ENCODE measurements at places on chromosomes 1 and 21.

DNA sequence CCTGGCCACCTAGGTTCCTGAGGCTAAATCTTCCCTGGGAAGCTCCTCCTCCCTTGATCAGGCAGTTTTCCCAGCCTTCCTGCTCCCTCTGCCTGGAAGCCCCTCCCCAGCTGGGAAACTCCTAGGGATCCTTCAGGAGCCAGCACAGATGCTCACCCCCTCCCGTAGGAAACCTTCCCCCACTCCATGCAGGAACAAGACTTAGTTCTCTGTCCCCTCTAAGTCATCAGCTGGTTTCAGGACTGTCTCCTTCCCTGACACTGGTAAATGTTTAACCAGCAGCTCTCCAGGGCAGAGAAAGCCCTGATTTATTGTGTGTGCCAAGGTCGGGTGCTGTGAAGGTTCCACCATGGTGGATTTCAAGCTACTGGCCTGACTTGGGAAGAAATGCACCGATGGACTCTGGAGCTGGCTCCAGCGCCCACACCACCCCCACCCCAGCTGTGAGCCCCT, 25.0 kb downstream of the TTC39A start:
- DNase-seq, result no peak

DNA sequence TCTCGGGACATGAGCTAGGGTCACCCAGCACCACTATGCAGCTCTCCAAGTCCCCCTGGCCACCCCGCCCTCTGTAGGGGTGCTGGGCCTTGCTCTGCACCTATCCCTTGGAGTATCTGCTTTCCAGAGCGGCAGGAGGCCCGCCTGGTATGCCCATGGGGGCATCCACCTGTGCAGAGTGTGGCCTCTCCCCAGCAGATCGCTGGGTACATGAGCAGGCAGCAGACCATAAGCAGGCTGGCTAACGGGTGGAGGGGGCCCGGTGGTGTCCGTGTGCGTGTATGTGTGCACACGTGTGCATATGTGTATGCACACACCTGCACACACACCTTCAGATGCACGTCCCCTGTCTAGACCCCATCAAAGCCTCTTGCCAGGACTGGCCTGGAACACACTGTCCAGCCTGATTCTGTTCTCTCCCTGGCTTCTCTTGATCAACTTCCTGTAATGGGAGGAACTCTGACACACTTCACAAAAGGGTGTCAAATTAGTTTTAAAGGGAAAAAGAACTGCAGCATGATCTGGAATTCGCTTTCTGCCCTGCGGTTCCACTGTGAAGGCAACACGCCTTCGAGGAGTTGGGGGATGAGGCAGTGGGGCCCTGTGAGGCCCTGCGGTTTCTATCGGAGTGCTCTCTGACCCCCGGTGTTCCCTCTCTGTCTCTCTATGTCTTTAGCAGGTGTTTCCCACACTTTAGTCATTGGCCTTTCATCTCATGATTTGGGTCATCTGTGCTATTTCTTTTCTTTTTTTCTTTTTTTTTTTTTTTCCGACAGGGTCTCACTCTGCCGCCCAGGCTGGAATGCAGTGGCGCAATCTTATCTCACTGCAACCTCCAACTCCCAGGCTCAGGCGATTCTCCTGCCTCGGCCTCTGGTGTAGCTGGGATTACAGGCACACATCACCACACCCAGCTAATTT, 17.2 kb upstream of the NPHP4 start:
- peak; percentile 22 for DNase-seq

- no peak for DNase-seq
These were observed 12.8 kb upstream of the ADAR start for GRCh38 chr1:154620751-154621150.

DNA sequence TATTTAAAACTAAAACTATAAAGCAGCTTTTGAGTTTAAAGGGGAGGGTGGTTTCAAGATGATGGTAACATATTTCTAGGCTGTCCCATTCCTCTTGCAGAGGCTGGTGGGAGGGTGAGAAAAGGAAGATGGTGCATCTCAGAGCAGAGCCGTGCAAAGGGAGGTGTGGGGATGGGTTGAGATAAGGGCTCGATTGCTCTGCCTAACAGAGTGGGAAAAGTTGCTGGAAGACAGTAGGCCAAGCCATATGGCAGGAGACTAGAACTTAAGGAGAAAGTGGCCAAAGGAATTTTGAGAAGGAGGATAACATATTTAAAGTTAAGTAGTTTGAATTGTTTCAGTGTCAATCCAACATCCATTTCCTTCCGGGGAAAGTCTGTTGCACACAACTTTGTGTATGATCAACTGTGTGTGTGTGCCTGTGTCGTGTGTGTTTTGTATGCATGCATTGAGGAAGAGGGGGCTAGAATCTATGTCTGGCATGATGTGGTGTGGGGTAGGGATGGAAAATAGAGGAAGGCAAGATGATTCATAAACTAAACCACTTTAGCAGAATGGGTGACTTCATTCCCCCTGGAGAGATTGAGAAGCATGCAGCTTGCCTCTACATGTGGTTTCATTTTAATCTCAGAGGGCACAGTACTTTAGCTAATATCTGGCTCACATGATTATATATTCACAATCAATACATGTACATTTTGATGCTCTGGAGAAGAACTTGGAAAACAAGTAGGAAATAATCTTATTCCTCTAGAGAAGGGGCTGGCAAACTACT, 145.0 kb upstream of the DNAH14 start:
- no peak for DNase-seq

GRCh38 chr1:234400773-234401172, 27.5 kb downstream of the COA6 start:
- DNase-seq, result peak; percentile 48

DNA sequence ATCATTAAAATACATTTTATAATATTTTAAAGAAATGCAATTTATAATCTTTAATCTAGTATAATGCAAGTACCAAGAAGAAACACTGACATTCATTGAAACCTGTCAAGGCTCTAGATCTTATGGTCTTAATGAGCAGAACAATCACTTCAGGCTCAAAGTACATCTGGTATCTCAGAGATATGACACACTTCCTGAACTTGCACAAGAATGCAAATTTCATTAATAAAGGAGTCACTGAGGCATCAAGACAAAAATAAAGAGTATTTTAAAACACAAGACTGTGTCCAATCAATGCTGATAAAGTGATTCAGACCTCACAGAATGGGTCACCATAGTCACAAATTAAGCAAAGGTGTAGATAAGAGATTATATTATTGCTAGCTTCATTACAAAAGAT, 178.1 kb downstream of the AK5 start:
- peak; percentile 15 for DNase-seq

DNA sequence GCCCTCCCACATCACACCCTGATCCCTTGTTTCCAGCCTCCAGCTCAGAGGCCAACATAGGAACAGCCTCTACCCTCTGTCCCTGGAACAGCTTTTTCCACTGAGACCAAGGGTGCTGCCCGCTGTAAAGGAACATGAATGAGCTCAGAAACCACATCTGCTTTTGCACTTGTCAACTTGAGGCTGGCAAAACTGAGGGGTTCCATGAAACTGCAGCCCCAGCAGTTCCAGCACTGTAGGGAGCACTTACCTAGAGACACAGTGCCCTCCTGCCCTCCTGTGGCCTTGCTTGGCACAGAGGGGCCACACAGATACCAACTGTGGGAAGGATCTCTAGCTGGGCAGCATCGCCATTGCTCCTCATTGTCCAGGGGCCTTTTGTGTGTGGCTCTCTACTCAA, 51.7 kb downstream of the ITPKB start:
- no peak for DNase-seq

GRCh38 chr1:29855561-29856160, 619.3 kb downstream of the PTPRU start:
- no peak for DNase-seq

GRCh38 chr1:154848983-154849382, 21.1 kb downstream of the KCNN3 start:
- no peak for DNase-seq

- DNase-seq, result peak; percentile 74
These were observed 13.4 kb downstream of the IBA57 start for GRCh38 chr1:228178737-228179684.

GRCh38 chr21:25905126-25905525, 170.4 kb downstream of the GABPA start:
- no peak for DNase-seq

GRCh38 chr1:230333590-230334446, 92.3 kb downstream of the PGBD5 start:
- DNase-seq, result no peak

GRCh38 chr1:171597203-171597602, 24.8 kb upstream of the MYOCOS start:
- DNase-seq, result peak; percentile 38

- no peak for DNase-seq
These were observed 69.9 kb upstream of the PRMT6 start for GRCh38 chr1:106986603-106987002.

DNA sequence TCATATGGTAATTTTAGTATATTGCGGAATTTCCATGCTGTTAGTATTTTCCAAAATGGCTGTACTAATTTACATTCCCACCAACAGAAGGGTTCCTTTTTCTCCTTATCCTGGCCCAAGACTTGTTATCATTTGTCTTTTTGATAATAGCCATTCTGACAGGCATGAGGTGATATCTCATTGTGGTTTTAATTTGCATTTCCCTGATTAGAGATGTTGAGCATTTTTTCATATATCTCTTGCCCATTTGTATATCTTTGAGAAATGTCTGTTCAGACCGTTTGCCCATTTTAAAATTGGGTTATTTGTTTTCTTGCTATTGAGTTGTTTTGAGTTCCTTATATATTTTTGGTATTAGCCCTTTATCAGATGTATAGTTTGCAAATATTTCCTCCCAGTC, 14.0 kb downstream of the CAPZA1 start:
- DNase-seq, result no peak

- peak; percentile 87 for DNase-seq
These were observed 16.9 kb downstream of the CCT8 start for GRCh38 chr21:29056538-29057050.

DNA sequence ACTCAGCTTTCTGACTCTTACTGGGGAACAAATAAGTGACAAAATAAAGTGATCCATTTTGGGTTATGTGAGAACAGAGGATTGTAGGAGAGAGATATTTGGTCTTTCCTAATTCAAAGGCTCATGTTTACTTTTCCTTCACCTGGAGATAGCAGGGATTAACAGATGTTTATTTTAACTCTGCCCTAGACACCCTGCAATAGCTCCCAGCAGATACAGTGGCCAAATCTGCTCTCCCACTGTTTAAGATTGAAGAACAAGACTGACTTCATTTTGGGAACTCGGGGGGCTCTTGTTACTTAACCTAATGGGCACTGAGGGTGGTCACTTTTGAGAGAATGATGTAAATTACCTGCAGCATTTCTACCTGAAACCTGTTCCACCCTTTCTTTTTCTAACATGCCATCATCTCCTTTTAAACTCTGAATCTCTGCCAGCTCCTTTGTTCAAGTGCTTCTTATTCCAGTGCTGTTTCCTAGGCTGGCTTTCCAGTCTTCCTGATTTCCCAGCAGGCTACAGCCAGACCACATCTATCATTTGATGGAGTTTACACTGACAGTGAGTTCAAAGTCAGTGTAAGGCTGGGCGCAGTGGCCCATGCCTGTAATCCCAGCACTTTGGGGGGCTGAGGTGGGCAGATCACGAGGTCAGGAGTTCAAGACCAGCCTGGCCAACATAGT, 90.0 kb downstream of the SELENOF start:
- peak; percentile 42 for DNase-seq

DNA sequence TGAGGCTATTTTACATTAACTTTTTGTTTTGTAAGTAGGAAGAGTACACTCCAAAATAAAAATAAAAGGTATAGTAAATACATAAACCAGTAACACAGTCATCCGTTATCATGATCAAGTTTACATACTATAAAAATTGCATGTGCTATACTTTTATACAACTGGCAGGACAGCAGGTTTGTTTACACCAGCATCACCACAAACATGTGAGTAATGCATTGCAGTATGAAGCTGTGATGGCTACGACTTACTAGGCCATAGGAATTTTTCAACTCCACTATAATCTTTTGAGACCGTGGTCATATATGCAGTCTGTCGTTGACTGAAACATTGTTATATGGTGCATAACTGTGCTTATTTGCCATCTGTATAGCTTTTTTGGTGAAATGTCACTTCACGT, 106.2 kb downstream of the CENPF start:
- peak; percentile 28 for DNase-seq

GRCh38 chr1:216883518-216883917, 160.3 kb upstream of the ESRRG start:
- DNase-seq, result no peak

DNA sequence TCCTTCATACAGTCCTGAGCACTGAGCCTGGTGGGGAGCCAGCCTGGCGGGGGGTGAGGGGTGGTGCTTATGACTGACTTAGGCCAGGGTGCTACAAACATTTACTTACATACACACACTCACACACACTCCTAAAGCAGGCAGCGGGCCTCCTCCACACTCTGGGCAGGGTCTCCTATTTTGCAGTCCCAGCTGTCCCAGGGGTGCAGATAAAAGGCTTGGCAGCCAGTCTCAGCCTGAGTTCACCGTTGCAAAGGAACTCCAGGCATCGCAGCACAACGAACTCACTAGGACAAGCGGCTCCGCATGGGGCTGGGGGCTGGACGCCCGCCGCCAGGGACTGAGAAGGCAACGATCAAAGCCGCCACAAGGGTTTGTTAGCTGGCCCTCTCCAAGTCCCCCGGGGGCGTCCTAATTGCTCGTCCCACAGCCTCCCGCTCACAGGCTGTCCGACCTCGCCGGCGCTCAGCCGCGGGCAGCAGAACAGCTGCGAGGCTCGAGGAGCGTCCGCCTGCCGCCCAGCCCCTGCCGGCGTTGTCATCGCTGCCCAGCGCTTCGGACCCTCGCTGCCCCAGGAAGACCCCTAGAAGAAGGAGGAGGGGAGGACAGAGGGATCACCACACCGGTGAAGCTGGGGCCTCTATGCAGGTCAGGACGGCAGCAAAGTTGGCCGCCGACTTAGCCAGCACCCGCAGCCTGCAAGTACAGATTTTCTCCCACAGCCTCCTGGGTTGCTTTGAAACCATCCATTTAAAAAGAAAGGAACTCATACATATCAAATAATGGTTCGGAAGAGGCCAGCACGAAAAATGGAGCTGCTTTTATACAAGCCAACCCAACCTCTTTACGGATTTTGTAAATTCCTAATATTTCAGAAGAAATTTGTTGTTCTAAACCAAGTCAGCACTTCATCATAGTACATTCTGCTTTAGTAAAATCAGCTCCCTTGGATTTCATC, 6.2 kb downstream of the BARHL2 start:
- no peak for DNase-seq

GRCh38 chr1:156086256-156086662, 4.0 kb upstream of the MEX3A start:
- DNase-seq, result peak; percentile 70

GRCh38 chr1:167697667-167698141, 24.1 kb upstream of the MPZL1 start:
- no peak for DNase-seq

All from fibroblast of villous mesenchyme (primary cell).